ENCODE measurements at places on chromosomes 16 and 17.

DNA sequence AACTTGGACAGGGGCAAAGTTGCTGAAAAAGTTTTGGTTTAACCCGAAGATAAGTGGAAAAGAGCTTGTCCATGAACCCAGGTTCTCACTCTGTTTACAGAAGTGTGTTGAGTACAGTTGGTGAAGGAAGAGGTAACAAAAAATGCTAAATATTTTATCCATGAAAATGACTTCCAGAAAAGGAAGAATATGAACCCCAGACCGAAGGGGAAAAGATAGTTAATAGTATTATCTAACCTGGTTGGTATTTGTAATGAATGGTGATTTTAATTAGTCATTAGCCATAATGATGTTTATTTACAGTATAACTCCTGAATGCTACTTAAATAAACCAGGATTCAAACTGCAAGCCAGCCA is 574 bp upstream of the TMEM106A start:
- DNase-seq = no peak

DNA sequence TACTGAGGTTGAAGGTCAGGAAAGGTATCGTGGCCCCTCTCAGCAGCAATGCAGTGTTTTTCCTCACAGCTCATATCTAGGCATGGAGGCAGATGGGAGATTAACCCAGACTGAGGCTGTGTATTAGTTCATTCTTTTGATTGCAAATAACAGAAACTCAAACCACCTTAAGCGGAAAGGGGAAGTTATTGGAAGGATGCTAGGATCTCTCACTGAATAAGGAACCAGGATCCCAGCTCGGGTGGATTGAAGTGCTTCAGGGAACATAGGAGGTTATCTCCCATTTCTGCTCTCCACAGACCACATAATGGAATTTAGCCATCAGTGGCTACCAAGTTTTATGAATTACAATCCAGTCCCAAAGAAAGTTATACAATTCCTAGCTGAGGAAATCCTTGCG is 8.2 kb downstream of the ZNF689 start:
- DNase-seq = no peak

GRCh38 chr16:30094541-30095165 is 1.4 kb downstream of the YPEL3 start:
- no peak for DNase-seq

DNA sequence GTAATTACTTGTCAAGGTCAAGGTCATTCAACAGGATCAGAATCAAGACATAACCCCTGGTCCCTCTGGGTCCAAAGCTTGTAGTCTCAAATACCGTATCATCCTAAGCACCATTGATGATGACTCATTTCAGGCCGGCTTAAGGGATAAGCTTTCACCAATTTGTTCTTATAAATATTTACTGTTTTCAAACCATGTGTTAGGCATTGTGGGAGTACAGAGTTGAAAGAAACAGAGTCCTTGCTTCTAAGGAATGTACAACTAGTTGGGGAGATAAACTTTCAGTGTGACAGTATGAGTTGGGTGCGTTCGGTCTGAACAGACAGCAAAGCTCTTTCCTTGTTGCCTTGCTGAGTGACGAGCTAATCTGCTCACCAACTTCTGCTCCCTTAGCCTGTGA is 183.5 kb upstream of the MAF start:
- no peak for DNase-seq

GRCh38 chr17:48575673-48576478 is 2.3 kb downstream of the HOXB4 start:
- DNase-seq = no peak

GRCh38 chr17:29555840-29556239 is 11.0 kb downstream of the ABHD15 start:
- no peak for DNase-seq

DNA sequence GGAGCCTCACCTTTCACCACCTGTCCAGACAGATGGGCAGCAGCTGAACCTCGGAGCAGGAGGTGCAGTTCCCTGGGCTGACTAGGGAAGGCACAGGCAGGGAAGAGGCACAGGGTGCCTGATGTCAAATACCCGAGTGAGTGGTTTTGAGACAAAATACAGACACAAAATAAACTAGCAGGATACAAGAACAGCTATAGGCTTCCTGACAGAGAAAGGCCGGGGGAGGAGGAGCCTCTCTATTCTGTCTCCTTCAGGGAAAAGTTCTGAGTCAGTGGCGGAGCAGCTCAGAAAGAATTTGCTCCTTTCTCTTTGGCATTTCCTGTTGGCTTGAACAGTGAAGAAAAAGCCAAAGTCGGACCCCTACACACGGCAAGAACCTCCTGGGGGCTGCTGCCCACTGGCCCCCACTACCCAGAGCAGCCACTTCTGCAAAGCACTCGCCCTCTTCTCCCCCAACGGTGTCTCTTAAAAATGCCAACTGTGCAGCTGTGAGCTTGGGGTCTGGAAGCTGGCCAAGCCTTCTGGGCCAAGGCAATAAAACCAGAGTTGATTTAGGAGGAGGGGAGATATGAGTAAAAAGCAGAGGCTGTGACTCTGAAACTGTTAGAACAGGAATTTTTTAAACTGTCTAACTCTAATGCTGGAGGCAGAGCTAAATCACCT is 14.4 kb upstream of the FAAP100 start:
- DNase-seq = no peak

- no peak for DNase-seq
These were observed at the start of gene PMFBP1 for GRCh38 chr16:72172105-72173034. PMFBP1 (minus strand) TSS chr16:72172155; CDS start chr16:72171208, 947 bp downstream.

DNA sequence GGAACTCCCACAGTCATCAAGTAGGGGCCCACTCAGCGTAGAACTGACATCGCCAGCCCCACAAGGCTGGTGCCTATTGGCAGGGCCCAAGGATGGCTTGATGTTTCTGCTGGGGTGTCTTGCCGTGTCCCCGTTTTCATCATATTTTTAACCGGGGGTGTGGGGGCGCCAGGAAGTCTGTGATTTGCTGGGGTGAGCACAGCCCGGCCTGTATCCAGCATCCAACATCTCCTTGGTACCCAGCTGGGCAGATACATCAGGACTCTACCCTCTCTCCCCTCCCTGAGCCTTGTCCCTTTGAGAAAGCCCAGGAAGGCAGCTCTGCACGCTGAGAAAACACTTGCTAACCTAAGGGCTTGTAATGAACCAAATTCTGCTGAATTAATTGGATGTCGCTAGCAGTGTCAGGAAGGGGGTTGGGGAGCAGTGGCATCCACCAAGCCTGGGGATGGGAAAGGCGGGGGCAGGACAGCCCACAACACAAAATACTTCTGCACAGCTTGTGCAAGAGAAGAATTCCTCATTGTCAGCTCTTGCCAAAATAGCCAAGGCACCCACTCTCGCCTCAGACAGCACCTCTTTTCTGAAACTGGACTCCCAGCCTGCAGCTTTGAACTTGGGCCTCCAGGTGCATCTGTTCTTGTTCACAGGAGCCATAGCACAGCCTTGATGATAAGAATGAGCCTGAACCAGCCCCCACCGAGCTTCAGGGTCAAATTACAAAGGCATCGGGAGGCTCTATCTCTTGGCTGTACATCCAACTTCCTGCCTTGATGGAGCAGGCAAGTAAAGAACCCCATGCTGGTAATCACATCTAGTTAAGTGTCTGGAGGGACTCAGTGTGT is 63.7 kb upstream of the LYRM9 start:
- no peak for DNase-seq

GRCh38 chr17:17304521-17304985 is 1.4 kb downstream of the NT5M start:
- DNase-seq = no peak

- DNase-seq = no peak
These were observed 26.9 kb downstream of the GPT2 start for GRCh38 chr16:46911038-46911437.

GRCh38 chr16:11801481-11802021 is 4.5 kb upstream of the ZC3H7A start:
- no peak for DNase-seq

DNA sequence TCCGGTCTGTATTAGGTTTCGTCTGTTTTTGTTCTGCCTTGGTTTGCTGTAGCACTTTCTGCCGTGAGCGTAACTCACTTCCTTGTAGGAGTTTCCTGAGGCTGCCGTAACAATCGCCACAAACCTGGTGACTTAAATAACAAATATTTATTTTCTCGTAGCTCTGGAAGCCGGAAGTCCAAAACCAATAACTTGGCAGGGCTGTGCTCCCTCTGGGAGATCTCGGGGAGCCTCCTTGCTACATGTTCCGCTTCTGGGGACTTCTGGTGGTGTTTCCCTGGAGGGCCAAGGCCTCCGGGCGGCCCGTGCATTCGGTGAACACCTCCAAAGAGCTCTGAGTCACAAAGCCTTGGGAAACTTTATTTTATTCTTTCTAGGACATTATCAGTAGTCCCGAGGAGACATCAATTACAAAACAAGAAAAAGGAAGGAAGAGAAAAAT is 6.8 kb upstream of the WDR45B start:
- DNase-seq = no peak

- DNase-seq = no peak
These were observed 139.7 kb upstream of the CDH5 start for GRCh38 chr16:66226762-66227161.

DNA sequence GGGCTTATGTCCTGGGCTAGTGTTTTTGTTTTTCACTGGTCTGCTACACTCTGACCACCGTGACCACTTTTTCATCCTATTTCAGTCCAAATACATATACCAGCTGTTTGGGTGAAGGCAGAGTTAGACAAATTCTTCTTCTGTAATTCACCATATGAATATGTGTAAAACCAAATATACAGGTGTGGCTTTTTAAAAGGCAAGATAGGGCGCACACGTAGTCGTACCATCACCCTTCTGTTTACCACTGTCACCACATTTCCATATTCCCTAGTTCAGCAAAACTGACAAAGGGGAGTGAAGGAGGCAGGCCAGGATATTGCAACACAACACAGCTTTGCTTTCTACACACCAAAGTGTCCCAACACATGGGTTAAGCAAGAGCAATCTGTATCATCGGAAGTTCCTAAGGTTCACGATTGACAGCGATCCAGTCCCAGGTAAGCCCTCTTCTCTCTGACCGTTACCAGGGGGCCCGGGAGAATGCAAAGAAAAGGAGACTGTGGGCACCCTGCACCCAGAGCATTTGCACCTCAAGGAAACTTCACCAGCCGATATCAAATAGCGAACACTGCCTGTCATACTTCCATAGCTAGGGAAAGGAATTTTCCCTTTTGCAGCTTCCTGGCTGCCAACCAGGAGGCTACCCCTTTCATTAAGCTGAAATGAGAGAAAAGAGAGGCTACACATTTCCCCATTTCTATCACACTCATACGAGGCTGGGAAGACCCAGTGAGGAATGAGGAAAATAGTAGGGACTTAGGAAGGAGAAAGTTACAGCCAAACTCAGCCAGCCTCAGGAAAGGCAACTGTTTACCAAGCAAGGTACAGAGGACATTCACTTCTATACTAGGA is 23.1 kb downstream of the CREBBP start:
- no peak for DNase-seq

DNA sequence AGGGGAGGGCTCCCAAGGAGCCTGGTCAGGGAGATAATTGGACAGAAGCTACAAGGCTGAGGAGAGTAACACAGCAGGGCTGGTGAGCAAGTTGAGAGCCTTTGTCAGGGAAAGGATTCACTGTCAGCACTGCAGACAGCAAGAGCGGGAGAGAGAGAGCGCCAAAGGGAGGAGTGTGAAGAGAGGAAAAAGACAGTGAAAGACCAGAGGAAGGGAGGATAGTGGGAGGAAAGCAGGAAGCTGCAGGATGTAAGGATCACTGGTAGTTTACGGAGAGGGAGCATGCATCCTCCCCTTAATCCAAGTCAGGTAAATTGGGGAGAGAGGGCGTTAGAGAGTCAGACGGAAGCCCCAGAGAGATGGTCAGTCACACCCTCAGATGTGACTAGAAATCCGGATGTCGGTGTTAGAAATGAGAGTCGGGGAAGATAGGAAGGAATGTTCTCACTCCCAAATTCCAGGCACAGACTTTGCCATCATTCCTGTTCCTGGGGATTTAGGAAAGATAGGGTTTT is 13.8 kb upstream of the SPOP start:
- DNase-seq = no peak

DNA sequence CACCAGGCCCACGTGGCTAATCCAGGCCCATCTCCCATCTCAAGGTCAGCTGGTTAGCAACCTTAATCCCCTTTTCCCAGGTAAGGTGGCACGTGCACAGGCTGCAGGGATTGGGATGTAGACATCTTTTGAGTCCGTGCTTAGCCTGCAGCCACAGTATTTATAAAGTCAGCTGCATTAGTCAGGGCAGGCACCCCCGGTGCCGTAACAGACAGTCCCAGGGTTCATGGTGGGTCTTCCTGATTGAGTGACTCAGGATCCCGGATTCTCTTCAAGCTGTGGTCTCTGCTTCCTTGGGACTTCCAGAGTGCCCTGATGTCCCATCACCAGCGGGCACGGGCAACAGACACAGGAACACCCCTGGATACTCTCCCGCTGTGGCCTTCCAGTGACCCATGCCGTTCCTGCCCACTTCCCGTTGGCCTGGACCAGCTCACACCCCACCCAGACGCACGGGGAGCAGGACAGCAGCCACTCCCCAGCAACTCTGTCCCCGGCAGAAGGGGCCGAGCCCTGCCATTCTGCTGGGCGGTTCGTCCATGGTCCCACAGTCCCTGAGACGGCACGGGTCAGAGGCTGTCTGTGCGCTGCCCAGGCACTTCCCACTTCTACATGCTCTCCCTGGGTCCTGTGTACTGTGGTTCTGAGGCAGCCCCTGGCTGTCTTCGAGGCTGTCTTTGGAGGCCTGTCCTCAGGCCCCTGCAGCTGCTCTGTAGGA is 248.6 kb upstream of the GSE1 start:
- no peak for DNase-seq

DNA sequence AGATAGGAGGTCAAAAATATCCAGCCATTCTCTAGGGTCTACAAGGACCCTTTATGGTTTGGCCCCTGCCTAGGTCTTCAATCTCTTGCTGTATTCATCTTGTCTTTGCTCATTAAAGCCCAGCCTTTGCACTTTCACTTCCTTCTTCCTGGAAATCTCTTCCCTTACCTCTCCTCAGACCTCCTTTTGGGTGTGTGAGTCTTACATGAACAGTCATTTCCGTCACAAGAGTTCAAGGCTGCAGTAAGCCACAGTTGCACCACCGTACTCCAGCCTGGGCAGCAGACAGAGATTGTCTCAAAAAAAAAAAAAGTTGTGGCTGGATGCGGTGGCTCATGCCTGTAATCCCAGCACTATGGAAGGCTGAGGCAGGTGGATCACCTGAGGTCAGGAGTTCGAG is 6.0 kb upstream of the ATP1B2 start:
- DNase-seq = no peak

DNA sequence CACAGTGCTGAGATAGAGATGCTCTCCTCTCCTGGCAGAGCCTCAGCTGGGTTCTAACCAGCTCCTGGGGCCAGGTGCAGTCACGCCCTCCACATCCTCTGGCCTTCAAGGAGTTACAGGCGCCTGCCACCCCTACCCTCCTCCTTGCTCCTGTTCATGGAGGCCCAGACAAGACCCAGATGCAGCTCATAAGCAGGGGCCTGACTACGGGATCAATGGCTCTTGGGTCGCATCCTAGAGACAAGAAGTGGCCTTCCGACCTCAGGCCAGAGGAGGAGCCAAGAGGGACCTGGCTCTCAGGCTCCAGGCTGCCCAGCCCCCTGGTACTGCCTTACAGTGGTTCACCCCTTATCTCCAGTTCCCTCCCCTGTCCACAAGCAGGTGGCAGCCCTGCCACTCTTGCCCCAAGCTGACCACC is 23.0 kb downstream of the ARHGAP27 start:
- DNase-seq = no peak

- no peak for DNase-seq
These were observed 262.7 kb upstream of the KCNJ16 start for GRCh38 chr17:69812240-69812837.

- DNase-seq = no peak
These were observed 9.8 kb downstream of the CHST6 start for GRCh38 chr16:75485230-75486013.

All from activated CD4-positive, alpha-beta T cell treated with anti-CD3 and anti-CD28 coated beads, Interleukin-2, amount 50 U/mL, for 4 hours (primary cell).